ENCODE measurements at places on chromosomes 6 and 20.

DNA sequence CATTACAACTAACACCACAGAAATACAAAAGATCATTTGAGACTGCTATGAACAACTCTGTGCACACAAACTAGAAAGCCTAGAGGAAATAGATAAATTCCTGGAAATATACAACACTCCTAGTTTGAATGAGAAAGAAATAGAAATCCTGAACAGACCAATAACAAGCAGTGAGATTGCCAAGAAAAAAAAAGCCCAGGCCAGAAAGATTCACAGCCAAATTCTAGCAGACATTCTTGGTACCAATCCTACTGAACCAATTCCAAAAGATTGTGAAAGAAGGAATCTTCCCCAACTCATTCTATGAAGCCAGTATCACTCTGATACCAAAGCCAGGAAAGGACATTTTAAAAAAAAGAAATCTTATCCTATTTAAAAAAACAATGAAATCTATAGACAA lies 7.0 kb upstream of the CDK19 start:
- peak; percentile 6 for DNase-seq

DNA sequence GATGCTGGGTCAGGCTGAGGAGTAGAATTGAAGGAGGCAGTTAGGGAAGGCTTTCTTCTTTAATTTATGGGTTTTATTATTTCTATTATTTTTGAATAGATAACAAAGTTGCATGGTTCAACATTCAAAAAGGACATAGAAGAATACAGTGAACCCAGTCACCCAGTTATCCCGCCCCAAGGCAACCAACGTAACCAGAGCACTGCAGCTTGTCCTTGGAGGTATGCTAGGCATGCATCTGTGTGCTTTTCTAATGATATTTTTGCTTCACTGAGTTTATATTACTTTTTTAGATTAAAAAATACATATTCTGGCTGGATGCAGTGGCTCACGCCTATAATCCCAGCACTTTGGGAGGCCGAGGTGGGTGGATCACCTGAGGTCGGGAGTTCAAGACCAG lies 47.4 kb upstream of the DSN1 start:
- no peak for DNase-seq

DNA sequence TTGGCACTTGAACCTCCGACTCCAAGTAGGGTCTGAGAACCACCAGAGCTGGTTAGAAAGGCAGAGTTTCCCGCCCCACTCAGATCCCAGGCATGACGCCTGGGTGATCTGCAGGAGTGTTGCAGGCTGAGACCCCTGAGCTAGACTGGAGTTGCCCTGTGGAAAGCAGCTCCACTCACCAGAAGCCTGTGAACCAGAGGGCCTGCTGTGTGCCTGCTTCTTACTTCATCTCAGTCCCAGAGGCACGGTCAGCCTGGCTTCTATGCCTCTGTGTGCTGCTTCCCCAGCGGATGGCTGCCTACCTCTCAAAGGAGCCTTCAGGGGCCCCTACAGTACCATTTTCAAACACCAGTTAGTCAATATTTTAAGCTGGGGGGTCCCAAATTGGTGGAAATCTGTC lies 15.6 kb upstream of the CCN6 start:
- no peak for DNase-seq

- no peak for DNase-seq
These were observed 8.6 kb upstream of the TUBB2B start for GRCh38 chr6:3236005-3236404.

- peak; percentile 56 for DNase-seq
These were observed 126.0 kb downstream of the SCML4 start for GRCh38 chr6:107698146-107698545.

- no peak for DNase-seq
These were observed 122.6 kb downstream of the OPRM1 start for GRCh38 chr6:154161689-154162088.

- no peak for DNase-seq
These were observed 47.0 kb downstream of the CARMIL1 start for GRCh38 chr6:25326126-25326525.

DNA sequence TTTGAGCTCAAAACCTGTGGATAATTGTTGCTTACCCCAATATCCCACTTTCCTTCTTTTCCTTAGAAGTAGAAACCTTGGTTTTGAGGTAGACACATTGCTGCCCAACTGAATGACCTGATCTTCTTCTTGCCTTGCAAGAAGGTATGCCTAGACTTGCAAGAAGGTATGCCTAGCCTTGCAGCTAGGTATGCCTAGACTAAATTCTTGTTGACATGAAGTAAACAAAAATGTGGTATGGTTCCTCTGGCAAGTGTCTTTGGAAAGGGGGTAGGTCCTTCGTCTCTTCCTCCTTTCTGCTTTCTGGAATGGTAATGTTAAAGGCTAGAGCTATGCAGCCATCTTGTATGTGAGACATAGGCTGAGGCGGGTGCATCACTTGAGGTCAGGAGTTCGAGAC lies 129.2 kb downstream of the GMPR start:
- no peak for DNase-seq

DNA sequence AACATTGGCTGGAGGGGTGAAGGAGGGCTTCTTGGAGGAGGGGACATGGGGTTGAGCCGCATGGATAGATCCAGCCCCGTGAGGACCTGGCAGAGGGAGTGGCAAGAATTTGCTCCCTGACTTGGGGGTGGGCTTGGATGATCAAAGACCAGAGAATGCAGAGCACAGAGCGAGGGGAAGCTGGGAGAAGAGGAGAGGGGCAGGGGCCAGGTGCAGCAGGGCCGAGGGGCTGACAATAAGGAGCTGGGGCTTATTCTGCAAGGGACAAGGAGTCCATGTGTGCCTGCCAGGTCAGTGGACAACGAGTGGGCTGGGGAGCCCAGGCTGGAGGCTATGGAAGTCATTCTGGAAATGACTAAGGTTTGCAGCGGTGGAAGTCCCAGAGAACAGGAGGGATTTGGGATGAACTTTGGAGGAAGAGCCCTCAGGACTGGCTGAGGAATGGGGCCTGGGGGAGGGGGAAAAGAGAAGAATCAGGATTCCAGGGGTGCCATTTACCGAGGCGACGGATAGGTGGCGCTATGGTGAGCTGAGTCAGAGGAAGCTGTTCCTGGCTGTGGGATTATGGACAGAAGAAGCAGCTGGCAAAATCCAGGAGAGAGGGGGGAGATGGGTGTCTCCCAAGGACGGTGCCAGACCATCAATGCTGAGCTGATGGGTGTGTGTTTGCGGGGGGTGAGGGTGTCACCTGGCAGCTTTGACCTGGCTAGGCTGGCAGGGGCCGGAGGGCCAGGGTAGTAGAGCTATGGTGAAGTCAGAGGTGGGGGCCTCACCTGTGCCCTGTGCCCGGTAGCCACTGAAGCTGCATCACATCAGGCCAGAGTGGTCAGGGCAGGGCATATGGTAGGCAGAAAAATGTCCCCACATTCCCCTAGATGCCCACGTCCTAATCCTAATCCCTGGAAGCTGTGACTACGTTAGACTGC lies 7.8 kb downstream of the KCNG1 start:
- peak; percentile 89 for DNase-seq

DNA sequence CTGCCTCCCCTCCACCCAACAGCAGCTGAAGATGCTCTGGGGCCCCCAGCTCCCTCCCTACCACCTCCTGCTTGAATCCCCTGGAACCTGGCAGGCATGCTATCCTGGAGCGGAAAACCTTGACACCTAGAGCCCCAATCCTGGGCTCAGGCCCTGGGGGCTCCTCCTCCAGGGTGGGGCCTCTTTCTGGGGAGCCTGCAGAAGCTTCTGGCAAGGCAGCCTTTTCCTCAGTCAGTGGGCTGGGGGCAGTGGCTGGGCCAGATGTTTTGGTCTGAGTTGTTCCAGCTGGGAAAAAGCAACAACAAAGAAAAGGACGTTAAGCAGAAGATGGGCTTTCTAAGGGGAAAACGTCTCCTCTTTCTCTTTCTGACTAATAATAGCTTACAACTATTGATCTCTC lies 21.1 kb downstream of the KIAA1755 start:
- no peak for DNase-seq

GRCh38 chr20:39961637-39962244 lies 727.3 kb downstream of the MAFB start:
- DNase-seq = no peak

DNA sequence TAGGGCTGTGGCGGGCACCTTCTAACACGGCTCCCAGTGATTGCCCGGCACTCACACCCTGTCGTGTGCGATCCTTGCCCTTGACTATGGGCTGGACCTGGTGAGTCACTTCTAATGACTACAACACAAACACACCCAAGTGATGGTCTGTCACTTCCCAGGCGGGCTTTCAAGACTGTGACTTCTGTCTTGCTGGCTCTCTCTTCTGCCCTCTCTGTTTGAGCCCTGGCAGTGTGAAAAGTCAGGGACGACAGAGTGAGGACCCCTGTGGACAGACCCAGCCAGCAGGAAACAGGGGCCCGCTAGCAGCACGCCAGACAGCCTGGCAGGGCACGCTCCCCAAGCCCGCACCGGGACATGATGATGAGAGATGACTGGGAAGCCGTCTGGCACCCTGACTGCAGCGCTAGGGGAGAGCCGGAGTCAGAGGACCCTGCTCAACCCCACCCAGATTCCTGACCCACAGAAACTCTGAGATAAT lies 43.0 kb downstream of the KIF16B start:
- DNase-seq = peak; percentile 23

DNA sequence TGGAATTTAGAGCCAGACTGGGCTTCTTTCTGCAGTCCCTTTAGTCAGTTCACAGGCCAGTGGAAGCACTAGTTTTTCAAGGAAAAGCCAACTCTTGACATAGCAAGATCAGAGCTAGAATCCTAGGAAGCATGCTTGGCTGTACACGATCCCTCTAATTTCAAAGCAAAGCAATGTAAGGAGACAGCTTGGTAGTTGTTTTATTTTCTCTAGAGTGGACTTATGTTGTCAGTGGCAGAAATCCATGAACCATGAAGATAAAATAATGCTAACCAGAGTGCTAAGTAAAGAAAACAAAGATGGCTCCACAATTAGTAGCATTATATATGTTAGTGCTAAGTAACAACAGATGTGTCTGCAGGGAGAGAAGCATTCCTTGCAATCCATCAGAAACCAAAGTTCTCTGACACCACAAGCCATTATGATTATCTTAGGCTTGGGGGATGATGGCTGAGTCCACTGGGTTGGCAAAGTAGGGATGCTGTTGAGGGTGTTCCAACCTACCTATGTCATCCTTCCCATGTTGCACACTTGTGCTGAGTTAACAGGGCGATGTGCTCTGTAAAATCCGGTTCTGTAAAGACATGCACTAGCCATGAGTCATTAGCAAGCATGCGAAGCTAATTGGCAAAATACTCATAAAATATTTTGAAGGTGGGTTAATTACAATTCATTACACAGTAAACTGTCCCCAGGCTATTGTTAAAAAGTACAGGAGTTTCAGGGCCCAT lies 115.2 kb downstream of the BMP2 start:
- DNase-seq = no peak

- no peak for DNase-seq
These were observed 10.9 kb upstream of the ZBTB2 start for GRCh38 chr6:151402228-151402627.

DNA sequence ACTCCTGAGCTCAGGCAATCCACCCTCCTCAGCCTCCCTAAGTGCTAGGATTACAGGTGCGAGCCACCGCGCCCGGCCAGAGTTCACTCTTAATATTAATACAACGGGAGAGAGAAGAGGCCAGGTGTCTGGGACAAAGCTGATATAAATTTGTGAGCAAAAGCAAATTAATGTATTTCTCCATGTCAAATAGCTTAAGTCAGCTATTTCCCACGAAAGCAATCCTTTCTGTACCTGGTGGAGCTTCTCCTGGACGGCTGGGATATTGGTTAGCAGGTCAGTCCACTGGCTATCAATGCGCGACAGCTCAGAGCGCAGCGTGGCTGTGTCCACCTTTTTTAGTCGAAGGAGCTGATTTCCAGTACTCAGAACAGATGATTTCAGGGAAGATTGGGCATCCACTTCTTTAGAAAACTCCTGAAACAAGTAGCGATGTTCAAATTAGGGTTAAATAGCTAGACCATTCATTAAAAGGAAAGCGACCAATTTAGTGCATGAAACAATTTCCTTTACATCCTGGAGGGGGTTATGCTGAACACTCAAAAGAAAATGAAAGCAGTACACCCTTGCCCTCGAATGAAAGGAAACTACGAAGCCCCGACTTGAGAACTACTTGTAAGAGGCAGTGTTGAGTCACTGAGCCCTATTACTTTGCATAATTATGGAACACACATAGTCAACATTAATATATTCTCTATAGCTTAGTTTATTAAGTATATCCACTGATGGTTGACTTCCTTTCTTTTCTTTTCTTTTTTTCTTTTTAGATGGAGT lies 403.4 kb downstream of the SYNE1 start:
- DNase-seq = no peak

GRCh38 chr6:30781743-30782424 lies 37.5 kb upstream of the IER3 start:
- DNase-seq = peak; percentile 85

DNA sequence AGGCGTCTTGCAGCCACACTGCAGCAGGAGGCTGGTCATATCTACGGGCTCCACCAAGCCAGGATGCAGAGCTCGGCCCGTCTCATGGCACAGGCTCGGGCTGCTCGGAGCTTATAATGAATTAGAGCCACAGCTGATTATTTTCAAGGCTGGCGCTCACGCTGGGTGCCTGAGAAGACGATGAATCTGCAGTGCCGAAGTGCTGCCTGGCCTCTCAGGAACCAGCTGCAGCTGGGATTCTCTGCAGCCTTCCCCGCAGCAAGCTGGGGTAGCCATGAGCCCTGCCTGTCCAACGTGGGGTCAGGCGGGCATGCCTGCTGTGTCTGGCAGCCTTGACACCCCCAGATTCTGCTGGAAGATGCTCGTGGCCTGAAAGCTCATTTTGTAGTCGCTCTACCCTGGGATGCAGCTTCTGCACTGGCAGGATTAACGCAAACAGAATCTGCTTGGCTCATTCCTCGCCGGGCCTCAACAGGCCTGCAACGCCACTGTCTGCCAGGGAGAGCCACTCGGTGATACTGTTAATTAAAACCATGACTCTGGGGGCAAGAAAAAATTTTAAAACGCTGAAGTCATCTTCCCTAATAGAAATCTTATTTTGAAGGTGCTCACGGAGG lies 104.3 kb downstream of the CDH26 start:
- DNase-seq = peak; percentile 63

DNA sequence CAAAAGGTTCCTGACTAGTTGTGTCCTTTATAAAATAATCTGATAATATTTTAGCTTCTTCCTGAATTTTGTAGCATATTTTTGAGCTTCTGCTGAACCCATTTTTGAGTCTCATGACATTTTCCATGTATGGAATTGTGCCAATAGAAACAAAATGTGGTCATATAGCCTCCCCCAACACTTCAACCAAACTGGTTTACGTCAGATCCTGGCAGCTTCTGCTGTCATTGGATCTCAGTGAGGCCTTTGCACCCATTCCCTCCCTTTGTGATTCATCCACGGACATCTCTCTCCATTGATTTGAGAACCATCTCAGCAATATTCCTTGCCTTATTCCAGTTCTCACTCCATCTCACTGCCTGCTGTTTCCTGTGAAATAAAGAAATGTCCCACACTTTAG lies 166.0 kb upstream of the PROKR2 start:
- no peak for DNase-seq
